Femur (tissue), 1 donor: ENCODE measurements at places on chromosomes 5 and 9.

DNA sequence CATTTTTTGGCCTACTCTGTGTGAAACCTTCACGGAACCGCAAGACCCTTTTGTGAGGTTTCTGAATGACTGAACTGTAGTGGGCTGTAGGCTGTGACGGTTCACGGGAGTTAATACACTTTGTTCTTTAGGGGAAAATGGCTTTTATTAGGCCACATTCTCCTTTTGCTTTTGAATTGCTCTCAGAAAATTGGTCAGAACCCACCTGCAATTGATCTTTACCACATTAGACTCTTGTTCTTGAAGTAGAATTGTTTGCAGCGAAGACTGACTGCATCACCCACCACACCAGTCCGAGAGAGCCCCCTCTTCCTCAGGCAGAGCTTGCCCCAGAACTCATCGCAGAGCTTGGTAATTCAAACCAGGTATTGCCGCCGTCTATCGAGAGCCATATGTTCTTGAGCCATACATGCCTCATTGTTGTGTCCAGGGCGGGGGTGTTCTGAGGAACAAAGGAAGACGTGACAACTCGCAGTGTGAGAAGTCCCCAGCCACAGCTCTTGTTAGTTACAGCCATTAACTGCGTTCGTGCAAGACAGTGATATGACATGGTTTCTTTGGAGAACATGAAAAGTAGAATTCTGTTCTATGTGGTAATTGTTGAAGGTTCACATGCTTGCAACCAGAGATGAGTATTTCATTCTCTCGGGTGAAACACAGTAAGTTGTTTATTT lies 166.4 kb upstream of the OTULINL start:
- no peak for DNase-seq

DNA sequence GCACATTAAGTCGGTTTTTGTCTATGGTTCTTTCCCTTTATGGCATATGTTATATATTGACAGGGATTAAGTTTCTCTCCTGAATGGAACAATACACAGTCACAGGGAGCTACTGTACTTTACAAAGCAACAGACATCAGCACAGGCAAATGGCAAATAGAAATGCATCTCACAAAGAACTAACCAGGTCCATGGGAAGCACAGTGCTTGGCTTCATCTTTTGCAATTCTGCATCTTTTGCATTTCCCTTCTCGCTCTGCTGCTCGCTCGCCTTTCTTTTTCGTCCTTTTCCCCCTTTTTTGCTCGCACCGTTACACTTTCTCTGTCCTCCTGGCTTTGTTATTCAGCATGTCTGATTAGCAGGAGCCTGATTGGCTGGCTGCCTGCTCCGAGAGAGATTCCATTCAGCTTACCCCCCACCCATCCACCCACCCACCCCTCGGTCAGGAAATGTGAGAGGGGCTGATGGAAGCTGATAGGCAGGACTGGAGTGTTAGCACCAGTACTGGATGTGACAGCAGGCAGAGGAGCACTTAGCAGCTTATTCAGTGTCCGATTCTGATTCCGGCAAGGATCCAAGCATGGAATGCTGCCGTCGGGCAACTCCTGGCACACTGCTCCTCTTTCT lies at the start of gene ADAMTSL1:
ADAMTSL1 (plus strand) TSS at position 502 of the 628 bp plus-strand sequence; CDS start at position 582, 80 bp downstream.
- peak; percentile 77 for DNase-seq

GRCh38 chr9:133420392-133420827 lies 1.8 kb upstream of the ADAMTS13 start:
- no peak for DNase-seq

GRCh38 chr5:119468286-119468685 lies 16.0 kb downstream of the HSD17B4 start:
- DNase-seq, result no peak

- DNase-seq, result no peak
Observed at GRCh38 chr5:24606971-24607370, 37.8 kb downstream of the CDH10 start.

GRCh38 chr5:60340965-60341471 lies 358.9 kb downstream of the DEPDC1B start:
- DNase-seq, result no peak

DNA sequence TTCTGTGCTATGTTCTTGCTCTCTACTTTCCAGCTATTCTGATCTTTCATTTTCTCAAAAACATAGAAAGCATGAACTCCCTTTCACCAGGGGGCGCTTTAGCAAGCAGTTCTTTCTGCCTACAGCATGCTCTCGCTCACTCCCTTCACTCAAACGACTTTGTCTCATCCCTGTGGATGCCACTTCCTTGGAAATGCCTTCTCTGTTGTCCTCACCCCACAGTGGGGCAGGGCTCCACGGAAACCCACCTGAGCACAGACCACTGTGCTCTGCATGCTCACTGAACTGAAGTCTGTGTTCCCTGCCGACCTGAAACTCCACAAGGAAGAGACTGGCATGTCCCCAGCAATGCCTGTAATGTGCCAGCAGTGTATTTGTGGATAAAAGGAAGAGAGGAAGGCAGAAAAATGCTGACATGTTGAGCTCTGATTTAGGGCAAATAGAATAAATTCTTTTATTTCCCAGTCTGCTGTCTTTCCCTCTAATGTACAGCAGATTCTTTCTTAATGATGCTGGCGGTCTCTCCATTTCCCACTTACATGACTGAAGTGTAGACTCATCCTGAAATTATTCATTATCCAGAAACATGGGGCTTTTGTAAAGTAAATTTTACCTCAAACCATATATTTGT lies 4.9 kb upstream of the ROR2 start:
- DNase-seq, result peak; percentile 58

DNA sequence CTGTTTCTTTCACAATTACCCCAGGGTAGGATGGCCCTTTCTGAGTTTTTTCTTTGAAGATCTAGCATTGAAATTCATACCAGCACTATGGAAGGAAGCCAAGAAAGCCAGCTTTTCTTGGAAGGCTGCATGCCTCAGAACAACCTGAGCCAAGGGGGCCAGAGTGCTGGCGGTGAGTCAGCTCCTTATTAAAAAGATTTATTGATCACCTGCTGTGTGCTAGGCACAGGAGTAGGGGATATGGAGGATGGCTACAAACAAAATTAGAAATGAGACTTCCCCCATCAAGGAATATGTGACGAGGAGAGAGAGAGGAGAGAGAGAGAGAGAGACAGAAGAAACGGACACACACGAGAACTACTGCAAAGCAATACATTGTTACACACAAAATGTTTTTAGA lies 184.6 kb upstream of the PUM3 start:
- DNase-seq, result no peak

DNA sequence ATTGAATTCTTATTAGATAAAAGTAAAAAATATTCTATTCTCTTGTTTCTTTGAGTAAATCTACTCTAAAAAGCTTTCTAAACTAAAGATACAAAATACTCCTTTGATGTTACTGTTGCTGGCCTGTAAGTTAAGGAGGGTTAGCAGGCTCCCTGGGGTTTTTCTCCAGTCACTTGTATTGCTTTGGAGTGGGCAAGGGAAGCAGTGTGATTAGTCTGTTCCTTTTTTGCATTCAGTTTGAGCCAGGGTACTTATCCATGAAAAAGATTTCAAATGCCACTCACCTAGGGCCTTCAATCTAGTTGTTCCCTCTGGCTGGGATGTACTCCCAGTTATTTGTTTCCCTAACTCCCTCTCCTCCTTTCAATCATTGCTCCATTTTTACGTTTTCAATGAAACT lies 256.2 kb upstream of the SMC2 start:
- no peak for DNase-seq

GRCh38 chr9:1946526-1947283 lies 68.4 kb upstream of the SMARCA2 start:
- no peak for DNase-seq

- DNase-seq, result no peak
Observed at GRCh38 chr9:133073086-133074014, 11.6 kb downstream of the CEL start.

DNA sequence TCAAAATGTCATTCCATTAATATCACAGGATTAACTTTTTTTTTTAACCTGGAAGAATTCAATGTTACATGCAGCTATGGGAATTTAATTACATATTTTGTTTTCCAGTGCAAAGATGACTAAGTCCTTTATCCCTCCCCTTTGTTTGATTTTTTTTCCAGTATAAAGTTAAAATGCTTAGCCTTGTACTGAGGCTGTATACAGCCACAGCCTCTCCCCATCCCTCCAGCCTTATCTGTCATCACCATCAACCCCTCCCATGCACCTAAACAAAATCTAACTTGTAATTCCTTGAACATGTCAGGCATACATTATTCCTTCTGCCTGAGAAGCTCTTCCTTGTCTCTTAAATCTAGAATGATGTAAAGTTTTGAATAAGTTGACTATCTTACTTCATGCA lies 20.6 kb downstream of the PCA3 start:
- no peak for DNase-seq

- DNase-seq, result no peak
Observed at GRCh38 chr5:14491015-14491915, 90.3 kb upstream of the OTULINL start.

GRCh38 chr5:124550731-124551130 lies 195.7 kb downstream of the ZNF608 start:
- no peak for DNase-seq

GRCh38 chr5:127096328-127096993 lies 23.2 kb upstream of the C5orf63 start:
- no peak for DNase-seq

DNA sequence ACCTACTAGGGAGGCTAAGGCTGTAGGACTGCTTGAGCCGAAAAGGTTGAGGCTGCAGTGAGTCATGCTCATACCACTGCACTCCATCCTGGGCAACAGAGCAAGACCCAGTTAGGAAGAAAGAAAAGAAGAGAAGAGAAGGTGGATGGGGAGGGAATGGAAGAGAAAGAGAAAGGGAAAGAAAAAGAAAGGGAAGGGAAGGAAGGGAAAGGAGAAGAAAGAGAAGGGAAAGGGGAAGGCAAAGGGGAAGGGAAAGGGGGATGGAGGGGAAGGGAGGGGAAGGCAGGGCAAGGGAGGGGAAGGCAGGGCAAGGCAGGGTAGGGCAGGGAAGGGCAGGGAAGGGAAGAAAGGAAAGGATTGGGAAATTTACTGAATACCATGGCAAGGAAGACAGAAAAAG lies 157.0 kb downstream of the ACTL7B start:
- no peak for DNase-seq

GRCh38 chr9:34456151-34456550 lies 2.2 kb downstream of the FAM219A start:
- DNase-seq, result no peak

DNA sequence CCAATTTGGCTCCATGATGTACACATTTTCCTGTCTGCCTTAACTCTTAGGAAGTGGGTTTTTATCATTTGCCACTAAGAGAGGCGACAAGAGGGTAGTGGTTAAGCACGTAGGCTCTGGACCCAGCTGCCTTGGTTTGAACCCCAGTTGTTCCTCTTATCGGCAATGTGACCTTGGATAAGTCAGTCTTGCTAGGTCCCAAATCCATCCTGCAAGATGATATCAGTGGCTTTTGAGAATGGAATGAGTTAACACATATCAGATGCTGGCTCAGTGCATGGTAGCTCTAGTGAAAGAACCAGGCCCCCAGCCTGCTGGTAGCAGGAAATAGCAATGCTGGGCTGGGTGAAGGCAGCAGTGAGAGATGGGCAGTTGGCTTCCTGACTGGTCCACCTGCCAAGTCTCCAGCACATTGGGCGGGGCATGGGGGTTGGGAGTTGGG lies 72.5 kb downstream of the STK10 start:
- DNase-seq, result no peak

GRCh38 chr9:12414514-12414913 lies 278.7 kb upstream of the TYRP1 start:
- DNase-seq, result no peak

DNA sequence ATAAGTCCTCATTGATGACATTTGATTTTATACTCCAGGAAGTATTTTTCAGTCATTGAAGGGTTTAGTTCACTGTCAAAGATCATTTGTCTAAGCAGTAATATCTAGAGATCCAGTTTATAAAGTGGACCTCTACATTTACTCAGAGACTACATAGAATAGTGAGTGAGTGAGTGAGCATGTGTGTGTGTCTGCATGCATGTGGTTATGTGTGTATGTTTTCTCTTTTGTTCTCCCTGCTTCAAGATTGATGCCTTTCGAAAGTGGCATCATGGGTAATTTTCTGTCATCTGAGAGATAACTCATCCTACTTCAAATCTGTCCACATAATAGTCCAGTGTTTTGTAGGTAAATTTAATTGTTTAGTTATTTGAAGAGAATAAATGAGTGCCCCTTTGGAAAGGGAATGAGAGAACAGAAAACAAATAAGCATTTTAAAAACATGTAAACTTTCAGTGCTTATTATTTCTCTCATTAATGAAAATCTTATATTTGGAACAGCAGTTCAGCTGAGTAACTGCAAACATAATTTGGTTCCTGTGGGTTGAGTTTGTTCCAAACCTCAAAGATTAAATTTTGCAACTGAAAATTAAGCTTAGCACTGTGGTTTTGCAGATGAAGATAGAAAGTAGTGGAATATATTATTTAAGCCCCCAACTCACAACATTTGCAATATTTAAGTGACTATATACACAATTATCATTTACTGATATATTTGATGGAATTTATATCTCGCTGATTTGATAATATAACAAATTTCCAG lies 1295.1 kb upstream of the C9orf72 start:
- DNase-seq, result no peak

GRCh38 chr9:33137781-33138264 lies 29.3 kb downstream of the B4GALT1 start:
- DNase-seq, result peak; percentile 15

- no peak for DNase-seq
Observed at GRCh38 chr5:1235379-1235778, 10.2 kb downstream of the SLC6A18 start.

GRCh38 chr5:39283231-39283818 lies 64.0 kb upstream of the FYB1 start:
- no peak for DNase-seq

DNA sequence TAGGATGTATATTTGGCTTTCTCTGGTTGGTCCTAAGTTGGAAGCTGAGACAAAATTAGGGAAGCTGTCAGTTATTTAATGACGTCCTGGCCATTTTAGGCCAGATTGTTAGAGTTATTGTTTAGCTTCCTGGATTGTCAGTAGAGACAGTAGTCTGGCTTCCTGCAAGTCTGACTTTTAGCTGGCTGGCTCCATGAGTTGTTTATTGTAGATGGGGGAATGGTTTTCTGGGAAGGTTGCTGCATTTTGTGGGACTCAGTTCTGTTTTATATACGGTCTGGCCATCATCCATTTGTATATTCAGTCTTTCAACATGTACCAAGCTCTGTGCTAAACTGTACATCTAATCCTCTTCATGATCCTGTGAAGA lies 68.3 kb downstream of the SGCD start:
- peak; percentile 59 for DNase-seq

DNA sequence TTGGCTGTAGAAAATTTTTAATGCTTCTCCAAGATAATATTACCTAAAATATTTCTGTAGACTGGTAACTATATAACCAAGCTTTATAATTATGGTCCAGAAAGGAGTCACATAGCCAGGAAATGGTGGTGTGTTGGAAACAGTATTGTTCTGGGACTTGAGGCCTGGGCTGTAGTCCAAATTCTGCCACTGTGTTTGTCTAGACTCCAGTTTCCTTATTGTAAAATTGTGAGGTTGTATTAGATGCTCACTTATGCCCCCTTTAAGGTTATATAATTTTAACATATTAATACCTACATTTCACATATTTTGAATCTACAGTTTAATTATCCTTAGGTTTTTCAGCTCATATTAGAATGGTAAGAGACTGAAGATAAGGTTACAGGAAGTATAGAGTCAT lies 42.4 kb downstream of the STX17 start:
- DNase-seq, result peak; percentile 36

GRCh38 chr9:68750786-68751185 lies 45.7 kb downstream of the PIP5K1B start:
- no peak for DNase-seq
